Stimulated activated CD4-positive, alpha-beta T cell treated with anti-CD3 and anti-CD28 coated beads, Interleukin-2, amount 100 ng/mL, for 48 hours (primary cell): ENCODE measurements at places on chromosomes 6 and 20.

GRCh38 chr20:39823224-39823623 is 861.1 kb downstream of the DHX35 start:
- DNase-seq: no peak

DNA sequence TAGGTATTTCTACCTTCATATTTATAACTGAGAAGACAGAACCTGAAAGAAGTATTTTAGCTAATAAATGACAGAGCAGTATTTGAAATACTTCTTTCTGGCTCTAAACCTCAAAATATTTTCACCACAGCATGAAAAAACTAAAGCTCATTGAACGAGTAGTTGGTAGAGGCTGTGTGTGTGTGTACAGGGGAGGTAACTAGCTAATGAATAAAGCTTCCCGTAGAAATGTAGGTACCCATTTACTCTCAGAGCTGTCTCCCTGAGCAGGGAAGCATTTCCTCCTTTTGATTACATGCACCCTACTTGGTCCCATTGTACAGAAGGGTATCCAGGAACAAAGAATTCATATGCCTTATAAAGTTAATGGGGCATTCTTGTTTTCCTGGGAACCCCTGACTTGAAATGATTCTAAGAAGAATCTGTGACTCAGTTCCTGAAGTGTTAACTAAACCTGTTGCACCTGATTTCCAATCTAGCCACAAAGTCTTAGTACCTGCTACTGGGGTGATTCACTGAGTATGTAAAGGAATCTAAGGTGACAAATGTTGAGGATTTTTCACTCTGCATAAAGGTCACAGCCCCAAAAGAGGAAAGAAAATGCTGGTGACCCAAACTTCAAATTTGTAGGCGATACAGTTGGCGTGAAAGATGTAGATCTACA is 12.5 kb downstream of the CRYBG1 start:
- DNase-seq: no peak

DNA sequence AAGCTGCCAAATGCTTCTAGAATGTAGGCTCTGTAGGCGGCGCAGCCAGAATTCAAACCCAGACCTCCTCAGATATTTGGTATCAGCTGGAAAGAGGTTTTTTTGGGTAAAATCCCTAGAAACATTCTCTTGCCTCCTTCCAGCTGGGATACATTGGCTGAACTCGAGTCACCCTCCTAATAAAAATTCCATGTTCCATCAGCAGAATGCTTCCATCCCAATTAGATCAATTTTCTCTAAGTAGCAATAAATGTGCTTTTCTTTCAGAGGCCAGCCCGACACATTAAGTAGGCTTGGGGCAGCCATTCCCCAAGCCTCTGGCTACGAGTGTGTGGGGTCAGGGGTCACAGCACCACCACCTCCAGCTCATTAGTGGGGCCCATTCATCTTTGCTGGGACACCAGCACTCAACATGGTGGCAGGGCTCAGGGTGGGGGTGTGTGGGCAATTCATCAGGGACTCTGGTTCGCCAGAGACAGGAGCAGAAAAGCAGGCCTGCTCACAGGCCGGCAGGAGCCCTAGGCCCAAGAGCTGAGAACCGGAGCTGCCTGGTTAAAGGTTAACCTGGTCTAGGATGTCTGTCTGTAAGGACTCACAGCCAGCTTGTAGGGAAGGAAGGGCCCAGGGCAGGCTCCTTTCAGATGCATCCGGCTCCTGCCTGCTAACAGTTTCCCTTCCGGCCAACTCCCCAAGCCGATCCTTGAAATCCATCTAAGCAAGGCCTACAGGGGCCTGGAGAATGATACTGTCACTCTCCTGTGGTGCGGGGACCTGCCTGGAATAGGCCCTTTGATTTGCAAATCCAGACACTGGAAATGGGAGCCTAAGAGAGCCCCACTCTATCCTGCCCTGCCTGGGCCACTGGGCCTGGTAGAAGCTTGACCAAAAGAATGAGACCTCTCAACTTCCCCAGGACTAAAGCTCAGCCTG is 159.1 kb upstream of the TOP1 start:
- DNase-seq: no peak

- DNase-seq: no peak
Measured at GRCh38 chr6:159467473-159468041, 225.5 kb downstream of the SOD2 start.

GRCh38 chr6:168218785-168219566 is 100.6 kb downstream of the DACT2 start:
- DNase-seq: no peak

- DNase-seq: peak; percentile 39
Measured at GRCh38 chr6:7243179-7243981, 69.6 kb downstream of the SSR1 start.

- no peak for DNase-seq
Measured at GRCh38 chr20:52295556-52295955, 104.0 kb upstream of the ZFP64 start.

DNA sequence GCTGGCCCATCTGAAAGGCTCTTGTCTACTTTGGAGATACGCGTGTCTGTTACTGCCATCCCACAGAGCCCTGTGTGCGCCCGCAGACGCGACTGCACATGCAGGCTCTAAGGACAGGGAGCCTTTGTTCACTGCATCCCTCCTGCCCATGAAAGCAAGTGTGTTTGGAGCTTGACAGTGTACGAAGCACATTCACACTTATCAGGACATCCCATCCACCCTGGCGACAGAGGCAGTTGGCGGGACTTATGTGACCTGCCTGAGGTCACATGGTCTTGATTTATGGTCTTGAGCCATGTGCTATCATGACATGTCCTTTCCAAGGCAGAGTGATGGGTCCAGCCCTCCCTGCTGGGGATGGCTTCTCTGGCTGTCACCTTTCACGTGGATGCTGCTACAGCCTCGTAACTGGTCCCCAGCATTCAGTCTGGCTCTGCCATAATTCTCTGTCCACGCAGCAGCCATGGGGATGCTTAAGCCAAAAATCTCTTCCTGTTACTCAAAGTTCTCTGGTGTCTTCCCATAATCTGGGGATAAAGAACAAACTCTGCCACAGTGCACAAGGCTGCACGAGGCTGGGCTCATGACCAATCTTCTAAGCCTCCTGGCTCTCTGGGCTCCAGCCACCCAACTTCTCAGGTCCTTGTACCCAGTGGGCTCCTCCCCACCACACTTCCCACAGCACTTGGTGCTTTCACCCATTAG is 36.3 kb upstream of the FAM83D start:
- DNase-seq: no peak

DNA sequence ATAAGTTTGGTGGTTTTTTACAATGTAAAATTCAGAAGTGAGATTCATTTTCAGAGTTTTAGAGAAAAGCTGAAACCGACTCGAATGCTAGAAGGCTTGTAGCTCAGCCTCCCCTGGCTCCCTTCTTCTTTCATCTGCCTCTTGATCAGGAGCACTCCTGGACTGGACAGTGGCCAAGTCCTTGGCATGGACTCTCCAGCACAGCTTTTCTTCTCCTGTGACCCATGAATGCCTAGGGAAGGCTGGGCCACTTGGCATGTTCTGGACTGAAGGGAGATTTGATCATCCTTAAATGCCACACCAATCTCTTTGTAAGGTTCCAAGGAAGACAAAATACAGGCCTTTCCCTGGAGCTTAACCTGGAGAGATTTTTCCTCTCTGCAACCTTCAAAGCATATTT is 384.0 kb upstream of the SASH1 start:
- no peak for DNase-seq

- DNase-seq: no peak
Measured at GRCh38 chr6:134168590-134169208, 116.3 kb upstream of the SLC2A12 start.

GRCh38 chr20:61353261-61354000 is 101.4 kb downstream of the CDH4 start:
- DNase-seq: no peak

GRCh38 chr20:46279103-46279502 is 29.2 kb downstream of the CDH22 start:
- DNase-seq: no peak

DNA sequence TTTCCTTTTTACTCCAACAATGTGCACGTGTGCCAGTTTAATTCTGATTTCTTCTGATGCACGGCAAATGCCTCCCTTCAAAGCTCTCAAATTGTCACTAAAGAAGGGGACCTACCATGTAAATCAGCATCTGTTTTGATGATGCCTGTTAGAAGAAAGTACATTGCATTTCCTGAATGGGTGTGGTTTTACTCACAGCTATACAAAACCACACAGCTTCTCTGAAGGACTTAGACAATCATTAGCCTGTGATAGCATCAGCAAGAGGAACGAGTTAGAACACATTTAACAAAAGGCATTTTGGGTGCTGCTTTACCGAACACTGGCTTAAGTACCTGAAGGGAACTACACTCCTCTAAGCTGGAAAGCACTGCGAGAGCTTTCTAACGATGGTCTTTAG is 109.4 kb downstream of the ATXN1 start:
- no peak for DNase-seq

- no peak for DNase-seq
Measured at GRCh38 chr6:111601886-111602285, 3.8 kb downstream of the TRAF3IP2 start.

DNA sequence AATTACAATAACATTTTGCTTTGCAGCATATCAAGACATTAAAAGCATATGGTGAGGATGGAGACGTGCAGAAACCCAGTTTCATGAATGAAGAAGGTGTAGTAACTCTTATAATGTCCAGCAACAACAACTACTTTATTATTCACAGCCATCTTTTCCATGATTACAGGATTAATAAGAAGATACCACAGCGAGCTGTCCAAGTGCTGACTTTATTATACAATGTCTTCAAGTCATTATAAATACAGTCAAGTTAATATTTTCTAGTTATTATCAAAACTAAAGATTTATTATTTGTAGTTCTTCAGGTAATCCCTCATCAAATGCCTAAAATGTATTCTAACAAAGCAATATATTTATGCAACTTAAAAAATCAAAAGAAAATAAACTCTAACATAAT is 2.5 kb upstream of the KHDRBS2 start:
- no peak for DNase-seq

- no peak for DNase-seq
Measured at GRCh38 chr20:43681468-43681942, 14.6 kb downstream of the MYBL2 start.

DNA sequence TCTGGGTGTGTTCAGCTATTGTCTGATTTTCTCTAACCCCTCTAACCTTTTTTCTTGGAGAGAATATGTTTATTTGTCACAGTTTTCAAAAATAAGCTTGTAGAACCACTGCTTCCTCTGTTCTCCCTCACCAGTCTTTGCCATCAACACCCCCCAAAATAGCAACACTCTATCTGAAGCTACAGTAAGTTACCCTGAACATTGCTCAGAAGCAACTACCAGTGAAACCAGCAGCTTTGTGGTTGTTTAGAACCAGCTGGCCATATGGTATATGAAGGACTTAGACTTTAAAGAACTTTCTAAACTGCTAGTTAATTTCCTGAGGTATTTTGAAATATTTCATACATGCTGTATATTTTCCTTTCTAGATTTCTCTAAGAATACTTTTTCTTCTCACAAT is 242.9 kb downstream of the KHDRBS2 start:
- no peak for DNase-seq

GRCh38 chr20:34888468-34888867 is 12.1 kb downstream of the ACSS2 start:
- no peak for DNase-seq

DNA sequence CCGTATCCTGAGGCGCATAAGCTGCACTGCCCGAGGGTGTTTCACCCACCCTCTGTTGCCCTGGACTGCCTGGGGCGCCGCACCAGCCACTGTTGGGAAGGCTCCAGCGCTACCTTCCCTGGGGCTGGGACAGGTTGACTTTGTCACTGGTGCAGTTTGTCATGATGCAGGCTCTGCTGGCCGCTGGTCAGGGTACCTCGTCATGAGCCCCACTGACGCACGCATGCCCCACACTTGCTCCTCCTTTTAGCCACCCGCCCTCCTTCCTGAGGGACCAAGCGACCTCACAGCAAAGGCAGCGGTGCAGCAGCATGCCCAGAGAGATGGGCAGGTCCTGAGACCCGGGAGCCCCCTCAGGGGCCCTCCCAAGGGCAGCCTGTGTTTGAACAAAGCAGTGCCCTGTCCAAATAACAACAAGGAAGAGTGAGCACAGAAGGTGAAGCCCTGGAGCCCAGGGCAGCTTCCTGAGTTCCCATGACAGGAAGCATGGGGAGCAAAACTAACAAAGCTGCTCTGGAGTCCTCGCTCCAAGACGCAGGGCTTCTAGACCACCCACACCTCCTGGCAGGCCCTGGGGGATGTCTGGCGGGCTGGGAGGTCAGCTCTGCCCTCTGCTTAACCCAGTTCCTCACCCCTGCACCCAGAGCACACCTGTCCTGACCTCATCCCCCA is 50.1 kb upstream of the SMOC2 start:
- DNase-seq: no peak

GRCh38 chr6:37456816-37457560 is 24.0 kb downstream of the CMTR1 start:
- DNase-seq: no peak
